ENCODE measurements at places on chromosomes 3 and 15.
A peak's percentile ranks its signal among the peaks of the same experiment; 100 is the strongest.

DNA sequence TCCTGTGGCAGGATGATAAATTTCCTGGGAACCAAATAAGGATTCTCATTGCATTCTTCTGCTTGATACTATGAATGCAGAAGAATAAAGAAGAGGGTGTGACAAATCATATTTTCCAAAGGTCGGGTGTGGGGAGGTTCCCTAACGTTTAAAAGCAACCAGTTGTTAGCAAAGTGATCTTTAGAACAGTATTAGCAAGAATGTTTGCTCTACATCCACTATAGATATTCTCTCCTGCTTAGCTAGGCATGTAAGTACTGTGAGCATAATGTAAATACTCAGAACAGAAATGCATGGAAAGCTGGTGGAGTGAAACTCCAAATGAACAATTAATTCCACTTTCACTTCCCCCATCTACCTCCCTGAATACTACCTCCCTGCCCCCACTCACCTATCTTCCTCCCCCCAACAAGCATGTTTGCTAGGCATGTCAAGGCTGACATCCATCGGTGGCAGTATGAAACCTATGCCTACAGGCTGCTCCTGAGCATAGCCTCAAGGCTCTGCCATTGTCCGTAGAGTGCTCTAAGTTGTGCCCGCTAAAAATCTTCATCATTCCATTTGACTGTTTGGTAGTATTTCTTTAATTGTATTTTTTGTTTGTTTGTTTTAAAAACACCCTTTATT, 329.7 kb downstream of the TIGIT start:
- DNase-seq = no peak

- DNase-seq = no peak
Measured at GRCh38 chr15:53762916-53763315, 3.5 kb upstream of the WDR72 start.

GRCh38 chr15:39260391-39260790, 320.5 kb upstream of the THBS1 start:
- DNase-seq = no peak

DNA sequence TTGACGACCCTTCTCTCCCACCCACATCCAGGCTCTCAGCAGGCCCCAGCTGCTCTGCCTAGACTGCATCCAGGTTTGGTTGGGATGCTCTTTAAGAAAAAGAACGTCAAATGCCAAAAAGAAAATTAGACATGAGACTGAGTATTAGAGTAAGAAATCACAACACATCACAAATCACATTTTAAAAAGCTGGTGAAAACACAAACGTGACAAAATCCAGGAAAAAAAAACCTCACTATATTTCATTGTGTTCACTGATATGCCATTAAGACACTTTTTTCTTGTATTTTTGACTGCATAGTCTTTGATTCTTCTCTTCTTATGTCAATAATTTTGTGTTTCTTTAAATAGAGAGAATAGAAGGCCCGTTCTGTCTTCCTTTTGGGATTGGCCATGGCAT, 243.7 kb downstream of the TLE3 start:
- DNase-seq = no peak

DNA sequence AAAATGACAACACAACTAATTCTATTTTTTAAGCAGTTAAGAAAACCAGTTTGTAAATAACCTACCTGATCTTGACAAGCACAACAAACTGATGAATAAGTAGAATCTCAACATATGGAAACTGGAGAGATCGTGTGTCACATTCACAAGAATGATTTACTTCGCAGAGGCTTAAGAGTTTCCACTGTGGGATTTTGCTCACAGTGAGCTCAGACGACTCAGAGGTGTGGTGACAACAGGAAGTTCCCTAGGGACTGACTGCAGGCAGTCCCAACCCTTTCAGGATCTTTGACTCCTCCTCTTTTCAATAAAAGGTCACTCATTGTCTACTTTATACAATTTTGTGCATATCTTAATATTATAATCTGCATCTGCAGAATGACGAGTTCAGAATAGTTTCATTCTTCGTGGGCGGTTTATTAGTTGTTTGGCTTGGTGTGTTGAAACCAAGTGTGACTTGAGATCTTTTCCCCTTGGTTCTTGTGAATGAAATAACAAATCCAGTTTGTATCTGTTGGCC, at the start of gene LIPH:
Gene LIPH (minus strand): TSS at position 231 of the 520 bp plus-strand sequence. CDS start 117 bp downstream, at position 114.
- peak; percentile 6 for DNase-seq

GRCh38 chr3:73045391-73045790, 16.1 kb upstream of the EBLN2 start:
- peak; percentile 11 for DNase-seq

- no peak for DNase-seq
Measured at GRCh38 chr3:190108804-190109203, 11.9 kb downstream of the P3H2 start.

- DNase-seq = peak; percentile 86
Measured at GRCh38 chr3:8864402-8865350, 95.3 kb upstream of the OXTR start.

DNA sequence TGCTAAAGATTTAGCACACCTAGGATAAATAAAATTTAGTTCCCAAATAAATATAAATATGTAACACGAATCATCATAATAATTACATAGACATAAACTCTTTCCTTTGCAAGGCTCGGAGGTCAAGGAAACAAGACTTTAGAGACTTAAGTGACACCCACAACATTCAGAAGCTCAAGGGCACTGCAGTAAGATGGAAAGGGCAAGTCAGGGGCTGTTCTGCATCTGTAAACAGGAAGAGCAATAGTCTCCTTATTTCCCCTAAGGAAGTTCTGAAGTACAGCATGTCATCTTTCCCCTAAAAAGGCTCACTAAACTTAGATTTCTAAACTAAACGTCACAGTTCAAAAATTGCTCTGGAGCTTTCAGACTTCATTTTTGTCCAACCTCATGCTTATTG, 26.9 kb upstream of the KBTBD8 start:
- DNase-seq = no peak

DNA sequence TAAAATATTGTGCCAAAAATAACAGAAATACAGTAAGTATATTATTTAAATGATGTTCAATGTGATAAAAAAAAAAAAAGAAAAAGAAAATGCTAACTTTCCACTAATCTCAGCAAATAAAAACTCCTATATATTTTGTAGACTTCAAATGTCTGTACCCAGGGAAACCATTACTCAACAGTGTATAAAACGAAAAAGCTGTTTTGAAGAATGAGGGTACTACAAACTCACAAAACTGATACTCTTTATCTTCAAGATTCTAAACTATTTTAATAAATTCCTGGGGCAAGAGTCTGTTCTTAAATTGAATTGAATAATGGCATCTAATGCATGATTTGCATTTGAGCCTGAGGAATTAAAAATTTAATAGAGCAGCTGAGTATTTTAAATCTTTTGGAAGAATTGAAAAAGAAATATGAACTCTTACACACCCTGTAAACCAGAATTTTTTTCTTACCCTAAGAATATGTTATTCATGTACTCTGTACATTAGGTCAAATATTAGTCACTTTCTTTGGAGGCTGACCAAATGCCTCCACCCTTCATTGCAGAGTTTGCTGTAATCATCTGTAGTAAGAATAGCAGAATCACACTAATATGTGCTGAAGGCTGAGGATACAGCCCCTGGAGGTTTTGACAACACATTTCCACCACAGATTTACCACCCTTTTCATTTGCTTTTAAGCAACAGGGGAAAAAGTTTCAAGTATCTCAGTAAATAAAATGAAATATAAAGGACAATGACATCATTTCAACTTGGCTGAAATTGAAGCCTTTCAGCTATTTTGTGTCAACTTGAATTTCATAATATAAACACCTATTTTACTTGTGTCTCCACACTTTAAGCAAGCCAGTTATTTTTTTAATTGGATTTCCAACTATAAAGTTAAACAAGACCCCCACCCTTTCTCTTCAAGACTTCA, 79.7 kb downstream of the FBN1 start:
- DNase-seq = no peak

- DNase-seq = no peak
Measured at GRCh38 chr3:74561881-74562280, 52.6 kb downstream of the CNTN3 start.

DNA sequence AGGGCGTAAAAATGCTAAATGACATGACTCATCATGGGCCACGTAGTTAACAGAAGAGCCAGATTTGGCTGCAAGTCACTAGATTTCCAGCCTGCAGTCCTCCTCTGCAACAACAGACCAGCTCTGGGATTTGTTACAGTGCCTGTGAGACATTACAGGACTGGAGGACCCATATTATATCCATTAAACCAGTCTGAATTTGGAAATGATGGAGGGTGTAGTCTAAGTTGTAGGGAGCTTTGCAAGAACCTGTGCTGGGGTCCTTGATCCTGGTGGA, 10.8 kb downstream of the ZNF774 start:
- peak; percentile 51 for DNase-seq

DNA sequence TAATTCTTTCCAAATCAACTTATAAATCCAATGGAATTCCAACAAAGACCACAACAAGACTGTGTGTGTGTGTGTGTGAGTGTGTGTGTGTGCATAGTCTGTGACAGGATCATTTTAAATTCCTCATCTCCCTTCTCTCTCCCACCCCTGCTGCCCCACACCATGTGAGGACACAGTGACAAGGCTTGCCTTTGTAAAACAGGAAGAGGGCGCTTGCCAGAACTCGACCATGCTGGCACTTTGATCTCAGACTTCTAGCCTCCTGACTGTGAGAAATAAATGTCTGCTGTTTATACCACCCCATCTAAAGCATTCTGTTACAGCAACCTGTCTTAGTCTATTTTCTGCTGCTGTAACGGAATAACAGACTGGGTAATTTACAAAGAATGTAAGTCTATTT, 99.1 kb downstream of the NSMCE3 start:
- DNase-seq = no peak

DNA sequence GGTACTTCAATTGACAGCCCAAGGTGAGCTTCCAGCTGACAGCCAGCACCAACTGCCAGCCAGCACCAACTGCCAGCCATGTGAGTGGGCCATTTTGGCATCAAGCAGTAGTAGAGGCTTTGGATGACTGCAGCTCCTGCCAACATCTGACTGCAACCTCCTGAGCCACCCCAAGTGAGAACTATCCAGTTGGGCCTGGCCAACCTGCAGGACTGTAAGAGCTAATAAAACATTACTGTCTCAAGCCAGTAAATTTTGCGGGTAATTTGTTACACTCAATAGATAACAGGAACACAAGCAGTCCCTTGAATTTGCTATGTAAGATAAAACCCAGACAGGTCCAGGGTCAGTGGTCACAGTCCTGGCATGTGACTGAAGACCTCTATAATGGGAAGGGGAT, 29.7 kb downstream of the EPHB1 start:
- DNase-seq = no peak

- no peak for DNase-seq
Measured at GRCh38 chr3:178474526-178474925, 61.7 kb upstream of the KCNMB2 start.

GRCh38 chr15:69090197-69090948, 70.1 kb upstream of the GLCE start:
- DNase-seq = no peak

- peak; percentile 27 for DNase-seq
Measured at GRCh38 chr3:126342991-126343648, 14.1 kb downstream of the KLF15 start.

GRCh38 chr3:50242851-50243542, 7.0 kb downstream of the GNAI2 start:
- DNase-seq = peak; percentile 93

DNA sequence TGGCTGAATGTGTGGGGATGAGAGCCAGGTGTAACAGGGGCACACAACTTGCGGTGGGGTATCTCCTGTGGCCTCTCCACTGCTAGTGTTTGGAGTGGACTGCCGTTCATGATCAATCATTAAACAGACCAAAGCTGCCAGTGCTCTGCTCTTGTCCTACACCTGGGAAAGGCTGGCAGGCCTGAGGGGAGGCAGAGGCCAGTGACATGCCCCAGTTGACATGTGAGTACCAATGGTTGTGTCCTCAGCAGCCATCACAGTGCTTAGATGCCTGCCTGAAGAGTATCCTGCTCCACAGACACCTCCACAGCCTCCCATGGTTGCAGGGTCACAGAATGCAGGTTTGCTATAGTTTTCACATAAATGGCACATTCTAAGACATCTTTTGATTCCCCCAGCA, 348.4 kb downstream of the EPHB1 start:
- no peak for DNase-seq

- DNase-seq = no peak
Measured at GRCh38 chr3:157134620-157135191, 25.2 kb downstream of the CCNL1 start.

DNA sequence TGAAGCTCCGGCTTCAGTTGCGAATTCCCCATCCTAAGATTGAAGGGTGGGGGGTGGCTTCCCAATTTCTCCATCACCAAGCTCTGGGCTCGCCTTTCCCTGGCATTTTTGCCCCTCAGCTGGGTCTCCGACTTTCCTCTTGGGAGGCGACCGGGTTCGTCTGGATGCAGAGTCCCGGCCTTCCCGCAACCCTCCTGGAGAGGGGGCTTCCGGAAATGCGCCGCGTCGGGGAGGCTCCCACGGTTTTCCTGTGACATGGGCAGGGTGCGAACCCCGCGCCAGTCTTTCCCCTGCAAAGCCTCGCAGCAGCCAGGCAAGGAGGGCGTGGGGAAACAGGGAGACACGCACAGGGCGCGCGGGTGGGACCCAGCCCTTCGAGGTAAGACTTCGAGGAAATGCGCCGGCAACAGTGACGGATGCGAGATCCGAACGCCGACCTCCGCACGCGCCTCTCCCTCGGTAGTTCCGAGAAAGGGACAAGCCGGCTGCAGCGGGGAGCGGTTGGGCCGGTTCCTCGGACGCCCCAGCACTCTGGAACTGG, 466 bp upstream of the HCN4 start:
- no peak for DNase-seq

DNA sequence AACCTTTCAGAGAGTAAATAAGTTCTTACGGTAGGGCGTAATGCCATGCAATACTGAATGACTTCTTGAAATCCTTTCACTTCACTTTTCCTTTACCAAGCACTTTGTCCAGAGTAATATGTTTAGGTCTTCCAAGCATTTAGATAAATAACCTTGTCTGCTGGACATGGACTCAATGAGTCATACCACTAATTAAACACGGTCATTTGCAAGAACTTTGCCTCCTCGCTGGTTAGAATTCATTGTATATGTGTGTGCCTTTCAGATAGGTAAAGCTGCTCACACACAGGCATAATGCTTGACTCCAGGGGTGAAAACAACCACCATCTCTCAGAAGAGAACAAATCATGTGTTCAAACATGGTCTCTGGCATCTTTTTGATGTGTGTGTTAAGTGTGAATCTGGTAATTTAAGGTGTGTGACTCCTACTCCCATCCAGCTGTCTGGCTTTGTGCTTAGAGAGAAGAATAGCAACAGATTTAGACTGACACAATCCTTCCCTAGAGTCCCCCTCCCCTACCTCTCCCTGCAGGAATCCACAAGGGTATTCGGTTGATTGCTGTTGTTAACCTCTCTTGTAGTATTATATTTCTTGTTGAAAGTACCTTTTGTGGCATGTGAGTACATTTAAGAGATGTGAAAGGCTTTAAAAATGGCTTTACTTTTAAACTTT, 419.0 kb downstream of the CNTN4 start:
- no peak for DNase-seq

GRCh38 chr15:67300266-67301025, 45.9 kb downstream of the IQCH start:
- no peak for DNase-seq

DNA sequence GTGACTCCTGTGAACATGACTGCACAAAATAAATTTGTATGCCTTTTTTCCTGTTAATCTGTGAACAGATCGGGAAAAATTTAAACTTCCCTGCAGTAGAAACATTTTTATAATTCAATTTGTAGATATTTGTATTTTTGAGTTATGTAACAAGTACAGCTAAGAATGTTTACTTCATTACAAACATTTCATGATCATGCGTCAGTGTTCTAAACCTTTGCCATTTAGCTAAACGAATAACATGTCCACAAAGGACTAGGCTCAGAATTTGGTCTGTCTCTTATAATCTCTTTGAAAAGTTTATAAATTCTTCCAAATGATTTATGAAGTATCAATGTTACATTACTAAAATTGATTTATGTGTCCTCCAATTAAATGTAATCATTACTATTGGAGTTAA, 17.3 kb upstream of the CRYBG3 start:
- no peak for DNase-seq

Measured in inflammatory macrophage (primary cell).